ENCODE measurements at places on chromosomes 1 and 21. TPM values are rescaled to one million over a fixed set of nuclear protein-coding genes. Genes with fewer than 3 reads are reported as not detected.

DNA sequence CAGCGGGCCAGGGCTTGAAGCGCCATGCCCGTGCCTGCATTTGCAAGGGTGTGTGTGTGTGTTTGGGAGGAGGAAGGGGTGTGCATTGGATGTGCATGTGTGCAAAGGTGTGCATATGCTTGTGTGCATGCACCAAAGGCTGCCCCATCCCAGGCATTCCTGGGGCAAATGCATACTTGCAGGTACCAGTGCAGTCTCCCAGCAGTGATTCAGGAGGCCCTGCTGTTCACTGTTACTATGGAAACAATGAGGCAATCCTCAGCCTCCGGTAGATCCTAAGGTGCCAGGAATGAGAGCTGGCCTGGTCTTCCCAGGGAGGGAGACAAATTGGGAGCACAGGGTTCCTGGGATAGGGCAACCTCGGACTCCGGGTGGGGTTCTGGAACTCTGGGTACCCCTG is 7.5 kb upstream of the FNDC5 start:
- no peaks in the 10 kb centered on the region for H3K36me3 ChIP-seq
- no peaks in the 10 kb centered on the region for H3K4me1 ChIP-seq
- DNase-seq: no peak
- H3K27ac ChIP-seq: no peak overlapping the region
- H3K4me3 ChIP-seq: no peak overlapping the region
- peaks cover 2% of the 10 kb centered on the region for H3K27me3 ChIP-seq

FAM151A gene
- 2.8 TPM for polyA plus RNA-seq

FOXD3 gene
- polyA plus RNA-seq: 1.6 TPM

ATP1A4 gene
- polyA plus RNA-seq: 0.27 TPM

DNA sequence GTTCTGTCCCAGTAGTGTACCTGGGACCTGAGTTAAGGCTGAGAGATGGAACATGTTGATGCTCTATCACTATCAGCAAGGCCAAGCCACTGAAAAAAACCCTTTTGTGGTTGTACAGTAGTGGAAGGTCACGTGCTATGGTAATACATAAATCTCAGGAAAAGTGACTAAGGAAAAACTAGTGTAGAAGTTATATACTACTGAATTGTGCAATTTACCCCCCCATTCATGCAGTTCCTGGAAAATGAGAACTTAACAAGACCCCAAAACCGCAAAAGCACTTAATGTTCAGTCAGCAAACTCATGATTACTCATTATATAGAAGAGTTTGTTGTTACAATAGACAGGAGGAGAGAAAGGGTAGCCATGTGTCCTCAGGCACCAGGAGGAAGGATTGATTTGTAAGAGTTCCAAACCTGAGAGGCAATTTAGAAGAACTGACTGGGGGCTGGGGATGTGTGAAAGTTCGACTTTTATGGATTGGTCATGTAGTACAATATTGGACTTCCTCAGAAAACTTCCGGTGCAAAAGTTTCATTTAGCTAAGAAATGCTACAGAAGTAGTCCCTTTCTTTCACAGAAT is 91.6 kb downstream of the RGL1 start:
- H3K4me1 ChIP-seq: peaks cover 12% of the 10 kb centered on the region
- peaks cover 58% of the 10 kb centered on the region for H3K36me3 ChIP-seq
- no peaks in the 10 kb centered on the region for H3K27me3 ChIP-seq
- DNase-seq: no peak
- H3K27ac ChIP-seq: no peak overlapping the region

DNA sequence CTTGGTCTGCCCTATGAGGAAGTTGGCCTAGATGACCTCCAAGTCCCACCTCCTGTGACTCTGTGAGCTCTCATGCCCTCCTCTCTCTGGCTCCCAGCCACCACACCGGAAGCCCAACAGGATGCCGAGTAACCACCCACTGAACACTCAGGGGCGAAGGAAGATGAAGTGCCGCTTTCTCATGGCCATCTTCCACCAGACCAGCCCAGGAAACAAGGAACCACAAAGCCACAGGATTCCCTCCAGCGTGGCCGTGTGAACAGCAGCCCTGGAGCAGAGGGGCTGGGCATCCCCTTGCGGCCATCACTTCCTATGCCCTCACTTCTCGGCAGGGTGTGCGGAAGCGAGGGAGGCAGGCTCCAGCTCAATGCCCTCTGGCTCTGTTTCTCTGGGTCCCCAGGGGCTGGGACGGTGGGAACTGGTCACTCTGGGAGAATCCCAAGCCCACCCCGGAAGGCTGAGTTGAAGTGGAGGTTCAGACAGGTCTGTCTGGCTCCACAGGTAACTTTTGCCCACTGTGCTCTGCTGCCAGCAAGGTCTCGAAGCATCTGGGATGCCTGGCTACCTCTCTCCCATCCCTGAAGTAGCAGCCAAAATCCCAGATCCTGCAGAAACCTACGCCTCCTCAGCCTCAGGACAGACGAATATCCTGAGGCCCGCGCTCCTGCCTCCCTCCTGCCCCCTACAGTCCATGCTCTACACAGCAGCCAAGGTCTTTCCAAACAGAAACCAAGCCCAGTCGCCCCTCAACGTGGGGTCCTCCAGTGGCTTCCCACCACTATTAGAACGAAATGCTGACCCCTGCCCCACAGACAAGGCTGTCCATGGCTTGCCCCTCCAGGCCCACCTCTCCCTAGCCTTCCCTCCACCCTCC is 44.2 kb upstream of the ECE1 start:
- DNase-seq: no peak
- no peaks in the 10 kb centered on the region for H3K27me3 ChIP-seq
- H3K4me3 ChIP-seq: no peak overlapping the region
- peaks cover 78% of the 10 kb centered on the region for H3K4me1 ChIP-seq
- H3K36me3 ChIP-seq: no peaks in the 10 kb centered on the region

ADCY10 gene
- 0.25 TPM for polyA plus RNA-seq

DNA sequence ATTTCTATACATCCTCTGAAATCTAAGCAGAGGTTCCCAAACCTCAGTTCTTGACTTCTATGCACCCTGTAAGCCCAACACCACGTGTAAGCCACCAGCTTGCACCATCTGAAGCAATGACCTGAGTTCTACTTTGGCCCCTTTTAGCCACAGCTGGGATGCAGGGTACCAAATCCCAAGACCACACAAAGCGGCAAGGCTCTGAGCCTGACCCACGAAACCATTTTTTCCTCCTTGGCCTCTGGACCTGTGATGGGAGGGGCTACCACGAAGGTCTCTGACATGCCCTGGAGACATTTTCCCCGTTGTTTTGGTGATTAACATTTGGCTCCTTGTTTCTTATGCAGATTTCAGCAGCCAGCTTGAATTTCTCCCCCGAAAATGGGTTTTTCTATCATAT is 38.8 kb downstream of the STXBP3 start:
- H3K27ac ChIP-seq: no peak overlapping the region
- no peaks in the 10 kb centered on the region for H3K27me3 ChIP-seq
- no peaks in the 10 kb centered on the region for H3K4me1 ChIP-seq
- no peak overlapping the region for H3K4me3 ChIP-seq
- peaks cover 44% of the 10 kb centered on the region for H3K36me3 ChIP-seq

DNA sequence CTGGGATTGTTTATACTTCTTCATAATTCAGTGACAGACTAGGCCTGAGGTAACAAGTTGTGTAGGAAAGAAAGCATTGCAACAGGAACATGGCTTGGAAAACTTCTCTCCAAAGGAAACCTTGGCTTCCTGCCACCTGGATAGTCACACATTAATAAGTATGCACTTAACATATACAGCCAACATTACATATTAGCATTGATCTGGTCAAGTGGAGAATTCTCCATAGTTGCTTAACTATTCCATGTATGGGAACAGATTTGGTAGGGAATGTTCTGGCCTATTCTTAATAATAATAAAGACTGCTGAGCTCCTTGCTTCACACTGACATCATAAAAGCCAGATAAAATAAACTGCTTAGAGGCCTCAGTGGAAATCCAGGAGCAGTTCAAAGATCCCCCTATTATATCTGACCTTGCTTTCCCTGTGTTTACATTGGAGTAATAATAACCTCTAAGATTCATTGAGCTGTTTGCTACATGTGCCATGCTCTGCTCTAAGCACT is 27.2 kb upstream of the NFIA start:
- peaks cover 36% of the 10 kb centered on the region for H3K27me3 ChIP-seq
- no peak for DNase-seq
- no peak overlapping the region for H3K27ac ChIP-seq
- H3K4me1 ChIP-seq: peaks cover 21% of the 10 kb centered on the region
- H3K36me3 ChIP-seq: no peaks in the 10 kb centered on the region

MAP10 gene
- polyA plus RNA-seq: 2.8 TPM

- no peaks in the 10 kb centered on the region for H3K27me3 ChIP-seq
- DNase-seq: no peak
- H3K4me3 ChIP-seq: no peak overlapping the region
- no peak overlapping the region for H3K27ac ChIP-seq
- no peaks in the 10 kb centered on the region for H3K4me1 ChIP-seq
- no peaks in the 10 kb centered on the region for H3K36me3 ChIP-seq
Measured at GRCh38 chr1:177857285-177857684, 112.6 kb downstream of the SEC16B start.

GRCh38 chr1:61469365-61469764 is 255.6 kb downstream of the TM2D1 start:
- no peak overlapping the region for H3K4me3 ChIP-seq
- no peak overlapping the region for H3K27ac ChIP-seq
- DNase-seq: no peak
- H3K27me3 ChIP-seq: no peaks in the 10 kb centered on the region

DNA sequence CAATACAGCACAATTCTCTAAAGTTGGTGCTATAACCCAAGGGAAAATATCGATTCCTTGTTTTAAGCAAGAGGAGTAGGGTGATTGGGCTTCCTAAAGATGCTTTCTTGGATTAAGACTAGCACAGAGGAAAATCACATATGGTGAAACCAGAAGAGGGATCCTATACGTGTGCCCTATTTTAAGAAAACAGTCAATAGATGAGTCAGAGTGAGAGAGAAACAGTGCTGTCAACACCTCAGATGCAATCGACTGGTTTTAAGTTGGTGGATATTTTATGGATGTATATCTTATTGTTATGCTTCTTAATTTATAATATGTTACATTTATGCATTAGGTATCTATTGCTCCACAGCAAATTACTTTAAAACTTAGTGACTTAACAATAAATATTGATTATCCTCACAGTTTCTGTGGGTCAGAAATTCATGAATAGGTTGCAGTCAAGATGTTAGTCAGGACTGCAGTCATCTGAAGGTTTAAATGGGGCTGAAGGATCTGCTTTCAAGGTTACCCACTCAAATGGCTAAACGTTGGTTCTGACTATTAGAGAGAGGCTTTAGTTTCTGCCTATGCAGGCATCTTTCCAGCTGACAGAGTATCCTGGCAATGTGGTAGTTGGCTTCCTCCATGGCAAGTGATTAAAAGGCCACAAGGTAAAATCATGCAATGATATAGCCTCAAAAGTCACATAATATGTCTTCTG is 61.6 kb upstream of the DEPDC1 start:
- H3K27me3 ChIP-seq: no peaks in the 10 kb centered on the region
- no peaks in the 10 kb centered on the region for H3K36me3 ChIP-seq
- H3K27ac ChIP-seq: no peak overlapping the region
- H3K4me3 ChIP-seq: no peak overlapping the region
- H3K4me1 ChIP-seq: no peaks in the 10 kb centered on the region

- no peaks in the 10 kb centered on the region for H3K27me3 ChIP-seq
- no peak overlapping the region for H3K4me3 ChIP-seq
- DNase-seq: no peak
- H3K4me1 ChIP-seq: no peaks in the 10 kb centered on the region
- H3K27ac ChIP-seq: no peak overlapping the region
- H3K36me3 ChIP-seq: no peaks in the 10 kb centered on the region
Measured at GRCh38 chr1:219354962-219355361, 181.3 kb downstream of the LYPLAL1 start.

ADAM30 gene
- not detected for polyA plus RNA-seq

- DNase-seq: peak; percentile 7
- no peaks in the 10 kb centered on the region for H3K36me3 ChIP-seq
- H3K4me1 ChIP-seq: no peaks in the 10 kb centered on the region
- no peak overlapping the region for H3K27ac ChIP-seq
Measured at GRCh38 chr1:17874710-17875109, 119.6 kb downstream of the ACTL8 start.

IGFN1 gene
- polyA plus RNA-seq: 0.42 TPM

GRCh38 chr1:185813401-185813979 is 79.3 kb downstream of the HMCN1 start:
- no peaks in the 10 kb centered on the region for H3K27me3 ChIP-seq
- no peaks in the 10 kb centered on the region for H3K36me3 ChIP-seq
- no peaks in the 10 kb centered on the region for H3K4me1 ChIP-seq
- no peak overlapping the region for H3K27ac ChIP-seq

DNA sequence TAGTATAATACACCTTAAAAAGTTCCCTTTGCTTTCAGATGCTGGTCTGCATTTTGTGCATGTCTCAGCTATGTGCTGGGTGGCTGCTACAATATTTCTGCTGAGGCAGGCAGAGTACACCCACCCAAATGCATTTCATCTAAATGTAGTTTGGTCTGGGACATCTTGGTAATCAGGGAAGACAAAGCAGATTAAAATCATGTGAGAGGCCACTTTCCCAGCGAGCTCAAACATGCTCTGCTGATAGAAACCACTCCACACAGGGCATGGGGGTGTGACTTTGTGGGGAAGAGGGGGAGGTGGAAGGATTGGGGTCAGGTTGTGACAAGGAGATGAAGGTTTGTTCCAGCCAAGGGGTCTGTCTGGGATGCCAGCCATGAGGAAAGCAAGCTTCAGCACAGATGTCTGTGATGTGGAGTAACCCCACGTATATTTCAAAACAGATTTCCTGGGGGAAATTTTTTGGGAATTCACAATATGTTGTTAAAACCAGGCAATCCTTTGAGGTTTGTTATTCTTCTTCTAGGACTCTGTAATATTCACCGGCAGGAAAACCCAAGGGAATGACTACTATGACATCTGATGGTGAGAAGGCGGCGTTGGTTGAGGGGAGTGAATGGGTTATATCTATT is 255.1 kb upstream of the FGGY start:
- H3K36me3 ChIP-seq: no peaks in the 10 kb centered on the region
- peak overlapping the region; percentile 24 for H3K27ac ChIP-seq
- H3K4me3 ChIP-seq: no peak overlapping the region

- DNase-seq: no peak
- no peak overlapping the region for H3K4me3 ChIP-seq
- H3K36me3 ChIP-seq: no peaks in the 10 kb centered on the region
- H3K27ac ChIP-seq: no peak overlapping the region
Measured at GRCh38 chr1:3905953-3906671, 6.0 kb upstream of the C1orf174 start.

- H3K27me3 ChIP-seq: no peaks in the 10 kb centered on the region
- no peak overlapping the region for H3K4me3 ChIP-seq
- no peaks in the 10 kb centered on the region for H3K4me1 ChIP-seq
- DNase-seq: no peak
- H3K27ac ChIP-seq: no peak overlapping the region
Measured at GRCh38 chr1:39438042-39438441, 53.4 kb upstream of the BMP8A start.

DNA sequence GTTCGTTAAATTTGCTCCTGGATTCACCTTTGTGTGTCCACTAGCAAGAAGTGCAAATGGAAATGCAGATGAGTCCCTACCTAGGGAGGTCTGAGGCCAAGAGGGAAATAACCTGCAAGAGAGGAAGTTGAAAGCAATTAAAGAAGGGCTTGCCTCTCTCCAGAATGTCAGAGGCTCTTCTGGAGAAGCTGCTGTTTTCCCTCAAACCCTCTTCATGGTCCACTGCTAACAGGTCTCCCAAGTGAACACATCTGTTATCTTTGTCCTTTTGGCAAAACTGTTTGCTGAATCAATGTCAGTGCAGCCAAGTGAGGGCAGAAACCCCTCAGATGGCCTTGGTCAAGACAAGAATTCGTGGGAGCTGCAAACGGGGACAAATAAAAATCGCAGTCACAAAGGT is 177.3 kb upstream of the PLXNA2 start:
- no peaks in the 10 kb centered on the region for H3K36me3 ChIP-seq
- no peak overlapping the region for H3K4me3 ChIP-seq
- no peaks in the 10 kb centered on the region for H3K4me1 ChIP-seq
- DNase-seq: no peak
- no peaks in the 10 kb centered on the region for H3K27me3 ChIP-seq

- no peaks in the 10 kb centered on the region for H3K4me1 ChIP-seq
- no peaks in the 10 kb centered on the region for H3K36me3 ChIP-seq
- H3K4me3 ChIP-seq: no peak overlapping the region
- no peak overlapping the region for H3K27ac ChIP-seq
- H3K27me3 ChIP-seq: peaks cover 3% of the 10 kb centered on the region
Measured at GRCh38 chr1:118147522-118147921, 37.5 kb downstream of the SPAG17 start.

All from large intestine (tissue), 12 donors.